ENCODE measurements at places on chromosomes 6 and 20. TPM values are rescaled to one million over a fixed set of nuclear protein-coding genes. Genes with fewer than 3 reads are reported as not detected.

- DNase-seq: no peak
These were observed 2.9 kb upstream of the TFB1M start for GRCh38 chr6:155317186-155317585.

DNA sequence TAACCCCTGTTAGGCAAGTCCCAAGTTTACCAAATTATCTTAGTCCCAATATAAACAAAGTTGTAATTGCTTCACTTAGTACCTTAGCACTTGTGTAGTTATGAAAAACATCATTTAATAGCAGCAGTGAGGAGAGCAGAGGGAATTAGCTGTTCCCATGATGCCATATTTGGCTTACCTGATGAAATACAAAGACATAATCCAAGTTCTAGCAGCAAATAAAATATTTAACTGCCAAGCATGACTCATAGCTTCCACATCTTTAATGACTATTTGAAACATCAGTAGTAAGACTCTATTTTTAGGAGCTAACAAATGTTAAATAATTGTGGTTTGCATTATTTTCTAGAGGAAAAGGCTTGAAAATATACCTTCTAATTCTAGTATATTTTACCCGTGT is 94.0 kb upstream of the MCHR2 start:
- no peak for DNase-seq

GRCh38 chr6:27812078-27812804 is 100.0 kb downstream of the OR2B2 start:
- no peak for DNase-seq

- no peak for DNase-seq
These were observed 36.5 kb downstream of the SLC2A12 start for GRCh38 chr6:134015719-134016557.

The CST1 gene
- total RNA-seq: not detected

All from Daoy (cell line).